ENCODE measurements at places on chromosomes 16 and 17. TPM values are rescaled to one million over a fixed set of nuclear protein-coding genes. Genes with fewer than 3 reads are reported as not detected.

DNA sequence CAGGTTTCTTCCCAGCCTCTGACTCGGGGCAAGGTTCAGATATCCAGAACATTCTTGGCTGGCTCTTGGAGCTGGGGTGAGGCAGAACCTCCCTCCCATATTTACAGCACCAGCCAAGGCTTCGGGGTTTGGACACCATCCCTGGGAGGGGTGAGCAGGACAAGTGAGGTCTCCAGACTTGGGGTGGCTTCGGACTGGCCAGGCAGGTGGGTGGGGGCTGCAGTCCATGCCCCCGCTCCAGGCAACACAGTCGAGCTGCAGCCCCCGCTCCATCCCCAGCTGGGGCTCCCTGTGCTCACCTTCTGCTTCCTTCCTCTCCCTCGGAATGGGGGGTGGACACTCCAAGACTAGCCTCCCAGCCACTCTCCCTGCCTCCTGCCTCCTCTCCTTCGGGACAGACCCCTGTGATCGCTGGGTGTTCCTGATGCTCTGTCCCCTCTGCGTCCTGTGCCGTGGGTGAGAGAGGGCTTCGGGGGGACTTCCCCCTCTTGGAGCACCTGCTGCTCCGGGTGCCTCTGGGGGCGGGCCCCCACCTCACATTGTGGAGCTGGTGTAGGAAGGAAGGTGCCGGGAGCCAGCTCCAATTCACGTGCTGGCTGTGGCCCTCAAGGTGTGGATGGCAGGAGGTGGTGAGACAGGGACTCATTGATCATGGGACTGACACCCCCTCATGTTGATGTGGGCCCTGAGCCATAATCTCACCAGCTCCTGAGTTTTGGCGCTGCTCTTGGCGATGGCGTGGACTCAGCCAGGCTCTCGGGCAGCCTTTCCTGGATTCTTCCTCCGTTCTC lies 189.2 kb downstream of the SEC14L1 start:
- DNase-seq, result peak; percentile 85

DNA sequence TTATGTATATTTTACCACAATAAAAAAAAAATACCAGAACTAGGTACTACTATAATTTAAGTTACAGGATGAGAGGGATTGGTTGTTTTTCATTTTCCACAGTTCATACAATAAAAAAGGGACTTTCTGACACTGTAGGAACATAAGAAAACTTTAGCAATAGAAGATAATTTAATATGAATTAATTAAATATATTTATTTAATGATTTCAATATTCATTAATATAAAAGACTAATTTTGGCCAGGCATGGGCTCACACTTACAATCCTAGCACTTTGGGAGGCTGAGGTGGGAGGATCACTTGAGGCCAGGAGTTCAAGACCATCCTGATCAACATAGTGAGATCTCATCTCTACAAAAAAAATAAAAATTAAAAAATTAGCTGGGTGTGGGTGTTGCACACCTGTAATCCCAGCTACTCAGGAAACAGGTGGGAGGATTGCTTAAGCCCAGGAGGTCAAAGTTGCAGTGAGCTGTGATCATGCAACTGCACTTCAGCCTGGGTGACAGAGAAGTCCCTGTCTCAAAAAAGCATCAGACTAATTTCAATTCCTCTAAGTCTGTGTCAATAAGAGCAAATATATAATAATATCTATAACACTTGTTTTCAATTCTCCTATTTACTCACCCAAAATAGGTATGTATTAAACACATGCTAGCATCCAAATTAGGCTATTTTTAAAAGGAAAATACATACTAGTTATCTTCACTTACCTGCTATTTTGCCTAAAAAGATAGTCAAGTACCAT lies 79.6 kb downstream of the BRIP1 start:
- DNase-seq, result no peak

DNA sequence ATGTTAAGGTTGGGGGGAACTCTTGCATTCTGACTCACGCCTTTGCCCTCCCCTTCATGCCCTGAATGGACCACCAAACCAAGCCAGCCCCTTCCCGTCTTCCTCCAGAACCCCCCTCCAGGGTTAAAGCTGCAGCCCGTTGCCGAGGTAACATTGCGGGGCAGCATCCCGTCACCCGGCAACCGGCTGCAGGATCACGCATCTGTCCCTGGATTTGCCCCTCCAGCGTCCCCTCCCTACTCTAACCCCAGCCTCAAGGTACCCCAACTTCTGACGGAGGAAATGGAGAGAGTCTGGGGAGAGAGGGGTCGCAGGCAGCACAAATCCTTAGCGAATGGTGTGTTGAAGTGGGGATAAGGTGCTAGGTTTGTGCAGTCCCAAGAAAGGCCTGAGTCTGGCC lies 563 bp upstream of the NLGN2 start:
- no peak for DNase-seq

GRCh38 chr17:43714465-43715149 lies 44.0 kb downstream of the SOST start:
- no peak for DNase-seq

Gene CCL17
- not detected for total RNA-seq

Gene OTOP2
- total RNA-seq, result not detected

GRCh38 chr16:85243308-85243707 lies 131.0 kb upstream of the CIBAR2 start:
- no peak for DNase-seq

Gene TANC2
- 24.1 TPM for total RNA-seq

DNA sequence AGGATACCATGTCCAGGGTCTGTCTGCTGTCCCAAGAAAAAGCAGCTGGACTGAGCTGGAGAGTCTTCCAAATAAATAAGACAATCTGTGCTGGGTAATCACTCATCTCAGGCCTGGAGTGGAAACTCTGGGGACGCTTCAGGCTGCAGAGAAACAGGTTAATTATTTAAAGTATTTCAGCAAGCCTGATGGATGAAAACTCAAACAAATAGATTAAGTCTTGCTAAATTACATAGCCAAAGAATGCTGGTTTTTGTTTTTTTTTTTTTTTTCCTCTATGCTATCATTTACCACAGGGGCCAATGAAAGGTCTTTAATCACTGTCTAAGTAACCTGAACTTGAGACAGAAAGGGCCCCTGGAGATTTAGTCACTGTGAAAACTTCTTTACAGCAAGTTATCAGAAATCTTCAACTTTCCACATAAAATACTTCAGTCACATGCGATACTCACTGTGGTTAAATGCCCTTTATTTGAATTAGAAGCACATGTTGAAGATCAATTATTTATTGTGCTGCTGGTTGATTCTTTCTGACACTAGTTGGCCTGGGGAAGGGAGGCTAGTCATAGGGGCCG lies 31.0 kb upstream of the KCNJ2 start:
- DNase-seq, result no peak

All from lower leg skin (tissue), 4 donors.